ENCODE measurements at places on chromosomes 11 and 22. TPM values are rescaled to one million over a fixed set of nuclear protein-coding genes. Genes with fewer than 3 reads are reported as not detected.

KCNQ1 gene
- total RNA-seq: under 0.01 TPM

DNA sequence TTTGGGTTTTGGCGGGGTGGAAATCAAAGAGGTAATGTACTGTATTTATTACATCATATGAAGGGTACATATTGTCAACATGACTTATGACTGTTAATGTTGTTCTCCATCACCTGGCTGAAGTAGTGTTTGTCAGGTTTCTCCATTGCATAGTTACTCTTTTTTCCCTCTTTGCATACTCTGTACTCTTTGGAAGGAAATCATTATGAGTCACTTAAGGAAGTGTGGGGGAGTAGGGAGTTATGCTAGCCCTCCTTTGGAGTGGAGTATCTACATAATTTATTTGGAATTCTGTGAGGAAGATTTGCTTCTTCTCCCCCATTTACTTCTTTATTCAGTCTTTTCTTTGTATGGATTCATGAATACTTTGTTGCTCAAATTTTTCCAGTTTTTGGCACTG is 3.6 kb upstream of the PGR start:
- DNase-seq: no peak

- DNase-seq: no peak
These were observed 1.4 kb upstream of the APOA5 start for GRCh38 chr11:116792869-116793771.

DNA sequence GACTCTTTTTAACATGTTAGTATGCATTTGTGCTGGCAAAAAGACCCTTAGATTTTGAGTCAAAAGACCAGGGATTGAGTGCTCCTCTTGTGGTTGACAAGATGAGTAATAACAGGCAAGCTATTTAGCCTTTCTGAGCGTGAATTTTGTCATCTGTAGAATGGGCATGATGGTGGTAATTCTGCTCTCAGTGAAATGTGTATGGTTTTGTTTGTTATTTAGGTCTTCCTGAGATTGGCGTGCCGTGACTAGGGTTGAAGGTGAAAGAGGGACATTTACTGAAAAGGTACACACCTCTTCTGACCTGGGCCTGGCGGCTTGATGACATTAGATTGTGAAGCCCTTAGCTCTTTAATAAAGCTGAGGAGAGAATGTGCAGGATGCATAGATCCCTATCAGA is 8.4 kb upstream of the CEP295 start:
- DNase-seq: no peak

ARAP1 gene
- 20.0 TPM for total RNA-seq

IFITM10 gene
- total RNA-seq: 0.41 TPM

DNA sequence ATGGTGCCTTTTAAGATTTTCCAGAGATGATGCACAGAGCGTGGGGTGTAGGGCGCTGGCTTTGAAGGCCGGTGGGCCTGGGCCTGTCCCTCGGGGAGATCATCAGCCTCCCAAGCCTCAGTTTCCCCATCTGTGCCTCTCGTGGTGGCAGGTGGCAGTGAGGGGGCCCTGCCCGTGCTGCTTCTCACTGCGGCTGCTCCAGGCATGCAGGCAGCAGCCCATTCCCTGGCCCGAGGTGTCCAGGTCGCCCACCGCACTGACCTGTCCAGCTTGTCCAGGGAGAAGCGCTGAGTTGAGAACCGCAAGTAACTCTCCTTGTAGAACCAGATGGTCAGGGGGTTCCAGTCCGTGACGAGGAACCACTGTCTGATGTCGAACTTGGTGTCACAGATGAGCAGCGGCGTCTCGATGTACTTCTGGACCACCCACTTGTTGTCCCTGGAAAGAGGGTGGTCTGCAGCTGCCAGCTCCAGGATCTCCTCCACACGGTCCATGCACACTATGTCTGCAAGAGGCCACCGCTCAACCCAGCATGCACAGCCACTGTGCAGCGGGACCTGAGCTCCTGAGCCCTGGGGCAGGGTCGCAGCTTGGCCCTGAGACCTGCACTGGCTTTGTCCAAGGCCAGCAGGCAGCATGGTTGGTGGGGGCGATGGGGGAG is 20.5 kb upstream of the IL17REL start:
- no peak for DNase-seq

APOBEC3C gene
- total RNA-seq: not detected

Data from frontal cortex (tissue), 4 donors.